D721Med (cell line): ENCODE measurements at places on chromosomes 6 and 20.

GRCh38 chr6:71345476-71346333 lies 57.1 kb downstream of the OGFRL1 start:
- DNase-seq = no peak

DNA sequence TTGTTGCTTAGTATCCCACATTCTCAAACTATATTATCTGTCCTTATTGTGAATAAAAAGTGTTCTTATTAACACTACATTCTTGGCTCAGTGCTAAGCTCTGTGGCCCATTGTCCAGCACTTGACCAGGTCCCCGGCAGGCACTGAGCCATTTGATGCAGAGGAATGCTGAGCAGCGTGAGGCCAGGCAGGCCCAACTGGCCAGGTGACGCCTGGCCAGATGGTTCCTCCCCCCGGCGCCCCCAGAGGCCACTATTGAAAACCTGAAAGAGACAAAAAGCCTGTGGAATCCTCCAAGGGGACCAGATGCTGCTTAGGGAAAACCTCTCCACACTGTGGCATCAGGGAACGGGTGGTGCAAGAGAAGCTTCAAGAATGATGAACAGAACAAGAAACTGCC lies 597.5 kb upstream of the JAG1 start:
- no peak for DNase-seq

- peak; percentile 37 for DNase-seq
Measured at GRCh38 chr6:37272834-37273566, 15.1 kb upstream of the TMEM217 start.

DNA sequence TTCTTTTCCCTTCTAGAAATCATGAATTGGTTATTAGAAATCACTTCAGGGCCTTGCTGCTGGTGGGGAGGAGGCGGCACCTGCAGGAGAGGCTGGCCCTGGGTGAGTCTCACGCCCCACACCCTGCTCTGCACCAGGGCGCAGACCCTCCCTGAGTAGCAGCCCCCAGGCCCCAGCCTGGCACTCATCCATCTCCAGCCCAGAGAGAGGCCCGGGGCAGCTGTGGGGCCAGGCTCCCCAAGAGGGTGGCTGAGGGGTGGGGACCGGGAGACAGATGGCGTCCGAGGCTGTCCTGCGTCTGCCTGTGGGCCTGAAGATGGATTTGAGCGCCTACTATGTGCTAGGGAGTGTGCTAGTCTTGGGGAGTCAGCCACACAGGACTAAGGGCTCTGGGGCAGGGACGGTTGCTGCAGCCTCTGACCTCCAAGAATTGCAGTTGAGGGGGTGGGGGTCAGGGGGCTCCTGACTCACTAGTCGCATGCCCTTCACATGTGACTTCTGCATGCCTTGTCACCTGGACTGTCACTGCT lies 59.6 kb upstream of the GATA5 start:
- DNase-seq = no peak

DNA sequence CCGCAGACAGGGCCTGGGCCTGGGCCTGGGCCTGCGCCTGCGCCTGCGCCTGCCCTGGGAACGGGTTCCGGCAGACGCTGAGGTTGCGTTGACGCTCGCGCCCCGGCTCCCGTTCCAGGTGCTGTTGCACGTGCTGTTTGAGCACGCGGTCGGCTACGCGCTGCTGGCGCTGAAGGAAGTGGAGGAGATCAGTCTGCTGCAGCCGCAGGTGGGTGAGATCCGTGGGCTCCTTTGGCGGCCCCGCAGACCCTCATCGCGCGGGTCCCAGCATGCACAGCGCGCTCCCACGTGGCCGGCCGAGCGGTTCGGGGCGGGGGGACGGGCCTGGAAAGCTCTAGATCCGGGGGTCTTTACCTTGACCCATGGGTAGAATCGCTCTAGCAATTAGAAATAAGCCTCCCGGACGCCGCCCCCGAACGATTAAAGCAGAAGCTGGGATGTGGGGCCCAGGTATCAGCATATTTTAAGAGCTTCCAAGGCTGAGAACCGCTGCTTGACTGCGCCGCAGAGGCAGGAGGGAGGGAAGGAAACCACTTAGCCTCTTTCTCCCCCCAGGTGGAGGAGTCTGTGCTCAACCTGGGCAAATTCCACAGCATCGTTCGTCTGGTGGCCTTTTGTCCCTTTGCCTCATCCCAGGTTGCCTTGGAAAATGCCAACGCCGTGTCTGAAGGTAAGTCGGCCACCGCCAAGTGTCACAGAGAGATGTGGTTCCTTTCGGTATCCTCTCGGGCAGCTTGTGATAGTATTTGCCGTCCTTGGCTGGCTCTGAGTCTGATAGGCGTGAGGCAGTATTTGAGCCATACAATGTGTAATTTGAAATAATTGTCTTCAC lies 508 bp downstream of the NOP56 start:
- no peak for DNase-seq
